Natural killer cell (primary cell): ENCODE measurements at places on chromosomes 11 and 22. TPM values are rescaled to one million over a fixed set of nuclear protein-coding genes. Genes with fewer than 3 reads are reported as not detected.

GAL gene
- total RNA-seq: not detected

RTN4RL2 gene
- 0.48 TPM for total RNA-seq

GRIK4 gene
- total RNA-seq: 2.2 TPM

ZP1 gene
- 0.35 TPM for total RNA-seq

MS4A4A gene
- 1.6 TPM for total RNA-seq

KMT2A gene
- total RNA-seq: 157 TPM

PIK3C2A gene
- total RNA-seq: 69.1 TPM

- no peak for DNase-seq
- no peaks in the 10 kb centered on the region for H3K4me1 ChIP-seq
- H3K27me3 ChIP-seq: no peaks in the 10 kb centered on the region
- H3K36me3 ChIP-seq: peaks cover 47% of the 10 kb centered on the region
- H3K27ac ChIP-seq: no peak overlapping the region
These were observed 45.2 kb upstream of the ADSL start for GRCh38 chr22:40300884-40301672.

DNA sequence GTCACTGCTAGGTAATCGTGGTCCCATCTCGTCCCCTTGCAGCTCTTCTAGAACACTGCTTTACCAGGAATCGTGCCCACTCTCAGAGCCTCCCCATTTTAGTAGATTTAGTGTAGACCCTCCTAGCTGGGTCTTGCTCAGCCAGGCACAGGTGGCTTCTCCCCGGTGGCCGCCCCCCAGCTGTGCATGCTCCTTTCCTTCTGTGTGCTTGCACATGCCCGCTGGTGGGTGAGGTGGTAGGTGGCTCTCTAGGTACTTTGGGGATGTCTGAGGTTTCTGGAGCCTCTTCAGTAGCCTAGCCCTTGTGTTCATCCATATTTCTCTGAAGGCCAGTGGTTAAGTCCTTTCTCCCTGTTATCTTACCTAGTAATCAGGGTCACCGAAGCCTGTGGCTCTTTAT lies 5.6 kb downstream of the TUB start:
- H3K36me3 ChIP-seq: no peaks in the 10 kb centered on the region
- peaks cover 2% of the 10 kb centered on the region for H3K4me1 ChIP-seq
- no peak for DNase-seq
- no peak overlapping the region for H3K4me3 ChIP-seq

DNA sequence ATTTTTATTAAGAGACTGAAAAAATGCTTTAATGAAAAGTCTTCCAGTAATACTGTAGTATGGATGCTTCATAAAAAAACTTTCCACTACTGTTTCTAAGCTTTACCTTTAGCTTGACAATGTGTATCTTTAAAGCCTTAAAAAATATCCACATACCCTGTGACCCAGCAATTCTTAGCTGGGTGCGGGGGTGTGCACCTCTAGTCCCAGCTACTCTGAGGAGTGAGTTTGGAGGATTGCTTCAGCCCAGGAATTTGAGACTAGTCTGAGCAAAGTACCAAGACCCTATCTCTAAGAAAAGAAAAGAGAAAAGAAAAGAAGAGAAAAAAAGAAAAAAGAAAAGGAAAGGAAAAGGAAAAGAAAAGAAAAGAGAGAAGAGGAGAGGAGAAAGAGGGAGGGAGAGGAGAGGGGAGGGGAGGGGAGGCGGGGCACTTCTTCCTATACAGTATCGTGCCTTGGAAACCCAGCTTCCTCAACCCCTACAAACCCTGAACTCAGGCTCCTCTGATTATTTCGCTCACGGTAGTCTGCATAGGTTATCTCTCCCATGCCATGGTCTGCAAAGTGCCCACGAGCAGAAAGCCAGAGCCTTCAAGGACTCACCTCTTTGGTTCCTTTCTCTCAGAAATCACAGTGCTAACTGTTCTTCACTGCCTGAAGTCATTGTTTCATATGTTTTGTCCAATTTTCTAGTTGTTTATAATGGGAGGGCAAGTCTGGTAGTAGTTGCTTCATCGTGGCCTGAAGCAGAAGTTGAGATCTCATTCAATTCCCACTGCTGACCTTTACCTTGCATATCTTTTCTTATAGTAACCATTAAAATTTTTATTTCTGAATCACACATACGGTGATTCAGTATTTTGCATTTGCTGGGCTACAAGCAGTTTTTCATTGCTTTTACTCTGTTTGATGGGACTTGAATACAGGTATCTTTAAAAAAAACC lies 82.2 kb downstream of the FAM83F start:
- peaks cover 28% of the 10 kb centered on the region for H3K4me1 ChIP-seq
- H3K27me3 ChIP-seq: no peaks in the 10 kb centered on the region
- H3K27ac ChIP-seq: no peak overlapping the region
- H3K36me3 ChIP-seq: no peaks in the 10 kb centered on the region
- H3K4me3 ChIP-seq: no peak overlapping the region

DNA sequence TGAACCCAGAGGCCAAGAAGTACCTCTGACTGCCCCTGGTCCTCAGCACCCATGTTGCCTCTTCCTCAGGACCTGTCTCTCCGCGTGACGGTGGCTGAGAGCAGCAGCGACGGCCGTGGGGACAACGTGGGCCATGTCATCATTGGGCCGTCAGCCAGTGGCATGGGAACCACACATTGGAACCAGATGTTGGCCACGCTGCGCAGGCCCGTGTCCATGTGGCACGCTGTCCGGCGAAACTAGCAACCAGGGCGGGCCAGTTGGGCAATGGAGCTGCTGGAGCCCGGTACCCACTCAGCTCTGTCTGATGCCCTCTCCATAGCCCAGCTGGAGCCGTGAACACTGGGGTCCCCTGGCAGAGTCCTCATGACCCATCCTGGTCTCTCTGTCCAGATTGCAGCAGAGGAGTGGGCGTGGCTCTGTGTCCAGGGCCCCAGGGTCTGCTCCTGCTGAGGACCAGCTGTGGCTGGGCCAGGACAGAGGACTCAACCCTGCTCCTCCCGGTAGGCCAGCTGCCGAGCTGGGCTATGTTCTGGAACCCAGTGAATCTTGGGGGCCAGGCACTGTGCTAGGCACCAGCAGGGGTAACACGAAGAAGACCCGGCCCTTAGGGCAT lies 8.0 kb upstream of the RHOD start:
- H3K27me3 ChIP-seq: peaks cover 5% of the 10 kb centered on the region
- DNase-seq: no peak
- H3K4me1 ChIP-seq: no peaks in the 10 kb centered on the region
- H3K27ac ChIP-seq: no peak overlapping the region
- H3K36me3 ChIP-seq: no peaks in the 10 kb centered on the region

DNA sequence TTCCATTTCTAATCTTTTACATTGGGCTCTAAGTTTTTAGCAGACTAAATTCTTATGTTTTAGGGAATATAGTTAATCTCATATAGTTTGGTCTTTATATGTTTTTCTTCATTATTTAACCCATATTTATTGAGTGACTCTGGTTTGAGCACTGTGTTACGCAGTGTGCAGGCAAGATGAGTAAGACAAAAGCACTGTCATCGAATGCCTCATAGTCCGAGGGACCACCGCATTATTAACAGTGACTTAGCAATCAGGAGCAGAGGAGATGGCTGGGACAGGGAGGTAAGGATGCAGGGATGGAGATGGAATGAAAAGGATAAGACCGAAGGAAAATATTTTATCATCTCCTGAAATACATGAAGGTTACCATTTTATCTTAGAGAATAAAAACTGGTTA lies 65.2 kb upstream of the CTSC start:
- no peak for DNase-seq
- no peaks in the 10 kb centered on the region for H3K4me1 ChIP-seq
- no peaks in the 10 kb centered on the region for H3K27me3 ChIP-seq
- no peak overlapping the region for H3K4me3 ChIP-seq
- no peak overlapping the region for H3K27ac ChIP-seq
- H3K36me3 ChIP-seq: no peaks in the 10 kb centered on the region

- H3K27ac ChIP-seq: no peak overlapping the region
- peaks cover 28% of the 10 kb centered on the region for H3K36me3 ChIP-seq
- peak; percentile 82 for DNase-seq
- H3K4me3 ChIP-seq: no peak overlapping the region
These were observed 22.7 kb downstream of the YPEL1 start for GRCh38 chr22:21712751-21713427.

DNA sequence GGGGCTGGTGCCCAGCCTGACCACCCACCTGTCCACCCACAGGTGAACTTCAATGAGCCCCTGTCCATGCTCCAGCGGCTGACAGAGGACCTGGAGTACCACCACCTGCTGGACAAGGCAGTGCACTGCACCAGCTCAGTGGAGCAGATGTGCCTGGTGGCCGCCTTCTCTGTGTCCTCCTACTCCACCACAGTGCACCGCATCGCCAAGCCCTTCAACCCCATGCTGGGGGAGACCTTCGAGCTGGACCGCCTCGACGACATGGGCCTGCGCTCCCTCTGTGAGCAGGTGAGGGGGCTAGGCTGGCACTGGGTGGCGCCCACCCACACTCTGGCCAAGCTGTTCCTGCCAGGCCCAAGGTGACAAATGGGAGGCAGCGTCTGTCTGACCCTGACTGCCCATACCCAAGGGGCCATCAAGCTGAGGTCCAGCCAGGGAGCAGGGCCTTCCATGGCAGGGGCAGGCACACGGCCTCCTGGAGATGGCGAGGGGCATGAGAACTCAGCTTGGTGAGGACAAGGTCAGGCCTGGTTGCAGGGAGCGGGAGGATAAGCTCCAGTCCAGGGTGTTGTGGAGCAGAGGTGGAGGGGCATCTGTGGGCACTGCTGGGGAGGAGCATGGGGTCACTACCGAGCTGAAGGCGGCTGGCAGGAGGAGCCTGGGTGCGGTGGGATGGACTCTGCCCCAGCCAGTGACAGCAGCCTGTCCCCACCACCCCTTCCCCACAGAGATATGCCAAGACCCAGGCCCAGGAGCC lies 77.7 kb downstream of the MORC2 start:
- no peaks in the 10 kb centered on the region for H3K4me1 ChIP-seq
- no peak overlapping the region for H3K27ac ChIP-seq
- H3K4me3 ChIP-seq: no peak overlapping the region
- H3K27me3 ChIP-seq: no peaks in the 10 kb centered on the region
